ENCODE measurements at places on chromosomes 3 and 15.

DNA sequence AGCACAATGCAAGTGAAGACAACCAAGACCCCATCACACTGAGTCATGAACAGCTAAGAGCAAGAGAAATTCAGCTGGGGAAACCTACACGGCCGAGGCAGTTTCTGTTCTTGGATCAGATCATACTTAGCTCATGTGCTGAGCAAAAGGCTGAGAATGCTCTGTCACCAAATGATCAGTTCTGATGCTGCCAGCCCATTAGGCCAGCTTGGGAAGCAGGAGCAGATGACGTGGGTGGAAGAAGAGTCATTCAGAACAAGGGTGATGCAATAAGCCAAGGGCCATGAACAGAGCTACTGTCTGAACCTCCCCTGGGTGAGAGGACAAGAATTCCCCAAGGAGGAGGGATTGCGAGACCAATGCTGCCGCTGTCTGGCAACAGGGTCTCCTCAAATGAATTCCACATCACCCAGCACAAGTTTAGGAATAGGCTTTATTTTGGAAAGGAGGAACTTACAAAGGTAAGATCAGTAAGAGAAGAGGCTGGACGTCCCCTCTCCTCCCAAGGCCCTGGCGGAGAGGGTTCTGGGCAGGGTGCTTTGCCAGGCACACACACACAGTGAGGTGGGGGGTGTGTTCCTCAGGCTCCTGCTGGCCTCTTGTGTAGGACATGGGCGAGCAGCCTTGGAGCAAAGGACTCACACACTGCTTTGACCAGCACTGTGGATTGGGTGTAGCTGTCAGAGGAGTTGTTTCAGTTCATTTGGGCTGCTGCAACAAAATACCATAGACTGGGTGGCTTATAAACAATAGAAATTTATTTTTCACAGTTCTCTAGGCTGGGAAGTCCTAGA is 65.6 kb upstream of the CTXND1 start:
- DNase-seq = no peak

DNA sequence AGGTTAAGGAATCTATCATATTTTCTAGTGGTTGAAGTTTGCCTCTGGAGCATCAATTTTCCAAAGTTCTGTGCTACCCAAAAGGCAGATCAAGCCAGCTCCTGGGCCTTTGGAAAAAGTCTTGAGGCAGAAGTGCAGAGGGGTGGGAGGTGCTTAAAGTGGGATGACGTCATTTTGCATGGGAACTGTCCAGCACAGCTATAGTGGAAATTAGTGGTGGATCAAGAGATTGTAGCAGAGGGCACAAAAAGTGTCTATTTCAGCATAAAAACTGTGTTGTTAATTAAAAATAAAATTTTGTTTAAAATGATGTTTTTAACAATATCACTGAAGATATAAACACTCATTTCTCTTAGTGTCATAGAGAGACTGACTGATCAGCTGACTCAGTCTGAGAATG is 221.9 kb downstream of the LRRN1 start:
- DNase-seq = no peak

GRCh38 chr15:33198541-33198940 is 4.0 kb upstream of the FMN1 start:
- no peak for DNase-seq

DNA sequence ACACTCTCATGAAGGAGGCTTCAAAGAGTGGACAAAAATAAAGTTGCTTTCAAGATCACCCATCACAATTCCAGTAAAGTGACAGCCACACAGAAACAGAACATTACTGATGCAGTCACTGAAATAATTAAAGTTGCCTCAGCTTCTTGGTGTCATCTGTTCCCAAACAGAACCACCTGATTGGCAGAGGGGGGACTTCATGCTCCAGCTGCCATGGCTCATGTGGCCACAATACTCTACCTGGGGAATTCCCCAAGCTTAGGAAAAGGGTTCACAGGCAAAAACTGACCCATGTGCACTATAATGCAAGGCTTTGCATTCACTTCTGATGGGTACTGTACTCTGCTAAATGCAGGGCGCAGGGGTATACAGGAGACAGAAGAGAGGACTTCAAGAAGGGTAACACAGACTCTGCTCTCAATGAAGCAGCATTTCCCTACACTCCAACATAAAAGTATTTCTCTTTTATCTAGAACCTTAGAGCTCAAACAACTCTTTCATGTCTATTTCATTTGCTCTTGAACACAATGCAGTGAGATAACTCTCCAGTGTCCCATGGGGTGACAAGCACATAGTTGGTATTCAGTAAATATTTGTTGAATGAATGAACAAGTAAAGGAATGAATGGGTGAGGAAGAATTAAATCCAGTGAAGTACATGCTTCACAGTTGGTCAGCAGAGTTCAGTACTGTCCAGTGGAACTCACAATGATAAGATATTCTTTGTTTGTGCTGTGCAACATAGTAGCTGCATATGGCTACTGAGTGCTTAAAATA is 8.6 kb upstream of the CTNNB1 start:
- no peak for DNase-seq

- peak; percentile 71 for DNase-seq
These were observed 204.6 kb downstream of the ZIC1 start for GRCh38 chr3:147613725-147614124.

GRCh38 chr3:127684871-127685707 is 12.3 kb downstream of the ABTB1 start:
- DNase-seq = no peak

Data from cerebellar cortex (tissue), 1 donor.